Stimulated activated CD4-positive, alpha-beta T cell treated with anti-CD3 and anti-CD28 coated beads, Interleukin-12 subunit alpha, Interleukin-12 subunit beta, amount 100 ng/mL, for 4 hours (primary cell): ENCODE measurements at places on chromosomes 1 and 21.

DNA sequence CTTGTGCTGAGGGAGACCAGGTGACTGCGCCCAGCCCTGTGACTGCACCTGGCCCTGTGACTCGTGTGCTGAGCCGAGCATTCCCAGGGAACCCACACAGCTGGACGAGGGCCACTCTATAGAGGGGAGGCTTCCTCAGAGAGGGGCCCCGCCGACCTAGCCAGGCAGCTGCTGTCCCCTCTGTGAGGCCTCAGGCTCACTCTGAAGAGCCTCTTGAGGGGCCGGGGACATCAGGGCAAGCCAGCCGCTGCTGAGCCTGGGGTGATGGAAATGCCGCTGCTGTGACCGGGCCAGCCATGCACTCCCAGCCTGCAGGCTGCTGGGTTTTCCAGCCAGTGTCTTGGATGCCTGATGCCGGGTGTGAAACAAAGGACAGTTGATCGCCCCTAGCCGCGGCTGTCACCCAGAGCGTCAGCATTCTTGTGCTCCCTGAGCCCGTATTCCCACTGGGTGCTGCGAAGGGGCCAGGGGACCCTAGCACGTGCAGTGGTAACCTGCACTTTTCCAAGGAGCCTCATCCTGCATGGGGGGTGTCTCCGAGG, 17.5 kb downstream of the PFKL start:
- DNase-seq = no peak

- no peak for DNase-seq
Measured at GRCh38 chr1:23448846-23449245, 24.3 kb upstream of the TCEA3 start.

- DNase-seq = no peak
Measured at GRCh38 chr1:234000557-234001041, 96.1 kb downstream of the SLC35F3 start.

GRCh38 chr21:32120230-32120629, 158.6 kb downstream of the MIS18A start:
- no peak for DNase-seq

DNA sequence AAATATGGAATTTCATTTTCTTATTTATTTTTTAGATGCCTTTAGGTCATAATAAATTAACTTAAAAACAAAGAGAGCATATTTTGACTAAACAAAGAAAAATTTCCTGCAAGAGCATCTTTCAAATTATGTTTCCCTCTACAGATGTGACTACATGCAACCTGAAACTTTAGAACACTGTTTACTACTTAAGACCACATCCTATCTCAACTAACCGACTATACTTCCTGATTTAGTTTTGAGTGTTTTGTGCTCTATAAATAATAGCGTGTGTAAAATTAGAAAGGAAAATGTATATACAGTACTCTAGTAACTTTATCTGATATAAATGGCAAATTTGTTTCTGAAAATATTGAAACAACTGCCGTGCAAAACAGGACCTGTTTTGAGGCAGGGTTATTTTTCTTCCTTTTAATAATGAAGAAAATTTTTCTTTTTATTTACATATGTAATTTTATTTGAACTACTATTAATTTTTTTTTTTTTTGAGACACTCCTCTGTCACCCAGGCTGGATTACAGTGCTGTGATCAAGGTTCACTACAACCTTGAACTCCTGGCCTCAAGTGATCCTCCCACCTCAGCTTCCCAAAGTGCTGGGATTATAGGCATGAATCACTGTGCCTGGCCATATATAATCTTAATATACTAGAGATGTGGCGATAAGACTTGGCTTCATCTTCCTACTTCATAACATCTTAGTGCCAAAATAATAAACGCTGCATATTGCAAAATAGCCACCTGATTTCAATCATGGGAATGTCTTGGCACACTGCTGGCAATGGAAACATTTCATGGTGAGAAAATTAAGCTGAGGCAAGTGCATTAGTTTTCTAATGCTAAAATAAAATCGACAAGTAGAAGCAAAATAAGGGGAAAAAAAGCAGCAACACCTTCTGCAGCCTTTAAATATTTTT, 12.3 kb downstream of the ZRANB2 start:
- DNase-seq = no peak

DNA sequence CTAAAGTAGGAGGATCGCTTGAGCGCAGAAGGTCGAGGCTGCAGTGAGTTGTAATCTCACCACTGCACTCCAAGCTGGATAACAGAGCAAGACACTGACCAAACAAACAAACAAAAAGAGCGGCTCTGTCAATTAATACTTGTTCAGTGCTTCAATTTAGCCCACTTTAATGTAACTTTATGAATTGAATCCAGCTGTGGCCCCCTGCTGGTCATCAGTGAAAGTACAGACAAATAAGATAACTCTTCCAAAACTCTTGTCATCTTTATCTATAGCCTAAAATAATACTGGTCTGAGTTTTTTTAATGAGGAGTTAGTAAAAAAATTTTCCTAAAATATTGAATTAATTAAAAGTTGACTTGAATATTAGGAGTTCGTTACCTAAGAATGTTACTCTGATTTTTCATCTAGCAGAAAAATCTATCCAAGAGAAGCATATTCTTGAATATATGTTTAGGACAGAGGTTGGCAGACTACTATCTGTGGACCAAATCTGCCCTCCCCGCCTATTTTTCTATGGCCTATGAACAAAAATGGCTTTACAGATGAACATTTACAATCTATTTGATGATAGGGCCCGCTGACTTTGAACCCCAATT, 26.1 kb downstream of the ATP5PF start:
- peak; percentile 24 for DNase-seq

DNA sequence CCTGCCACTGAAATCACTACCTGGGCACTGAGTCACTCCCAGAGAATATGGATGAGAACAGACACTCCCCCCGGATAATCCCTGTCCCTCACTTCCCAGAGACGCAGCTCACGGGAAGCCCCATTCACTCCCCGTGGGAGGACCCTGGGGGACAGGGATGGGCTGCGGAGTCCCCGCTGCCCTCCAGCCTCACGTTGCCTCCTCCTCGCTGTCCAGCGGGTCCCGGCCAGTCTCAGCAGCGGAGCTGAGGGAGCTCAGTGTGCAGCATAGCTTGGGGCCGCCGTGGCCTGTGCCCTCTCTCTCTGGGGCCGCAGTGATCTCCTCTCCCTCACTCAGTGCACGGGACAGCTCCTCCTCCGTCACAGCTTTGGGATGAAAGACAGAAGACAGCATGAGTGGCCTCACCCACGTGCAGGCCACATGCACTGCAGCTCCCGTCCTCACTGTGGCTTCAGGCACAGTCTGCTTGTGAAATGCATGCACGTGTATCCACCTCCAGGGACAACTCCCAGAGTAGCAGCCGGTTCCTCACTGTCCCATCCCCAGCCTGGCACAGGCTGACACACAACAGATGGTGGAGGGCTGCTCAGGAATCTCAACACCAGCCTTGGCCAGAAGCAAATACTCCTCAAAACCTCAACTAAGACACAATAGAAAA, 7.4 kb downstream of the CFAP410 start:
- DNase-seq = no peak

DNA sequence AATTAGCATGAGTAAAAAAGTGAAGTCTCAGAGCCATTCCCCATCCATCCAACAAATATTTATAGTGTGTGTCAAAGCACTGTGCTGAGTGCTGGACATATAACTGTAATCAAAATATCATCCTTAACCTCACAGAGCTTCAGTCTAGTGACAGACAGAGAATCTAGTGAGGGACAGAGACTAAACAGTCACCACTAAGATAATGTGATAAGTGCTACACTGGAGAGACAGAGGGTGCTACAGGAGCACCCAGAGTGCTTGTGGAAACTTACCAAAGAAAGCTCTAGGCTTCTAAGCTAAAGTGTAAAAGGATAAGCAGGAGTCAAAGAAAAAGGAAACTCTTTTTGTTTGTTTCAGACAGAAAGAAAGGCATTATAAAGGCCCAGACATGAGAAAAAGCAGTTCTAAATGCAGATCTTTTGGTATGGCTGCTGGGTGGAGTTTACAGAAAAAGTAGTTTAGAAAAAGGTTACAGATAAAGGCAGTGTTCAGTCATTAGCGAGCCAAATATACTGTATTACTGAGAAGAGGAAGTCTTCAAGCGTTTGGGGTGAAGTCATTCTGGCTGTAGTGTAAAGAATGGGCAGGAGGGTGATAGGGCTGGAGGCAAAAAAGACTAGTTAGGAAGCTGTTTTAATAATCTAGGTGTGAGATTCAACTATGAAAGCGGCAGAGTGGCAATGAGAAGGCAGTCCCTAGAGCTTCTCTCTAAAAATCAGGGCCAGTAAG, 83.8 kb downstream of the SCMH1 start:
- no peak for DNase-seq

DNA sequence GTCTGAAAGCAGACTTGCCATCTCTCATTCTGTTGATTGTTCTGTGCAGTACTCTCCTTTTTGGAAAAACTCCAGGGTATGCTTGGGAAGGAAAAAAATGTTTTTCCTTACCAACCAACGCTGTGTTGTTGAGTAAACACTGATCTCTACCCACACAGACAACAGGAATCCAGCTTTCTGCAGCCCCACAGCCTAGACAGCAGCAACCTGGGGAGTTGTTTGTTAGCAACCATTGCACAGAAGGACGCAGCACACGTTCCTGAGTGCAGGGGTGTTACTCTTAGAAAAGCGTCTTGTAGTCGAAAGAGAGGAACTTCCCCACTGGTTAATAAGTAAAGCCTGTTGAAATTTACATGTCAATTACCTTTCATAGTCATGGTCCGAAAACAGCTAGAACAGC, 56.6 kb downstream of the SMYD2 start:
- DNase-seq = no peak

DNA sequence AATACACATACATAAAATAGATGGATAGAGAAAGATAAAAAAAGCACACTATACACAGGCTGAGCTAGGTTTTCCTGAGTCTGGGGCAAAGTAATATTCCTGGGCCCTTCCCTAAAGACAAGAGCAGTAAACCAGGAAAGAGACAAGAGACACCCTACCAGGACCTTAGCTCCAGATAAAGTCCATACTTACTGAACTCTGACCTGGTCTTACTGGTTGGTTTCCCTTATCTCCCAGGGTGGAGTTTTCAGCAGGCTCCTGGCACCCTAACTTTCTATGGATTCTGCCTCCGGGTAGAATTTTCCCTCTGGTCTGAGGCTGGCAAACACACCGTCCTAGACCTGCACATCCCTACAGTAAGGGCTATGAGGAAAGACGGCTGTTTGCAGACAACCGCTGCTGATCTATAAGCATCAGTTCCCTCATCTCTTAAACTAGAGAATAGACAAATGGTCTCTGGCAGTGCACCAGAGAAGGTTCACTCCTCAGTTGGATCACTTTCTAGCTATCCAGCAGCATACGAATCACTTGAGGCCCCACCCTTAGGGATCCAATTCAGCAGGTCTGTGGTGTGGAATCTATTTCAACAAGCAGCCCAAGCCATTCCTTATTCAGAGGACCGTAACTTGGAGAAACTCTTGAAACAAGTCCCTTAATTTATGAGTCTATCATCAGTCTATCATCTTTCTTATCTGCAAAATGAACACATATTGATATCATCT, 52.0 kb downstream of the ARHGEF11 start:
- no peak for DNase-seq

- DNase-seq = no peak
Measured at GRCh38 chr21:25640943-25641292, 1.9 kb downstream of the JAM2 start.

DNA sequence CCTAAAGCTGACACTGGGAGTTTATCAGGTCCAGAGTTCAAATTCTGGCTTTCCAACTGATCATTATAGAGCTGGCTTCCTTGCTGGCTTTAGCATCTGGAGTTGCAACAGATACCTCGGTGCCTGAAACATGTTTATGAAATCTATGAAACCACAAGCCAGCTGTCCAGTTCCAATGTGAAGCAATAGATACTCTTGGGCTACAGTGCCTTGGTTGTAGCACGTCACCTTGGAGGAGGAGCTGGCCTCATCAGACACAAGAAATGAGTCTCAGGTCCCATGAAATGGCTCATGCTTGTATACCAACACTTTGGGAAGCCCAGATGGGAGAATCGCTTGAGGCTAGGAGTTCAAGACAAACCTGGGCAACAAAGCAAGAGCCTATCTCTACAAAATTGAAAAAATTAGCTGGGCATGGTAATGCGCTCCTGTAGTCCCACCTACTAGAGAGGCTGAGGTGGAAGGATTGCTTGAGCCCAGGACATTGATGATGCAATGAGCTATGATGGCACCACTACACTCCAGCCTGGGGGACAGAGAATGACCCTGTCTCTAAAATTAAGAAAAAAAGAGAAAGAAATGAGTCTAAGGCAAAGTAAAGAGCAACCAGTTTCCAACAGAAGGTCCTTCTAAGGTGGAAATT, 132.5 kb upstream of the ZNF648 start:
- DNase-seq = no peak

GRCh38 chr1:7535934-7536878, 234.9 kb upstream of the VAMP3 start:
- no peak for DNase-seq

GRCh38 chr1:54792686-54793282, 8.3 kb downstream of the TTC22 start:
- DNase-seq = no peak

DNA sequence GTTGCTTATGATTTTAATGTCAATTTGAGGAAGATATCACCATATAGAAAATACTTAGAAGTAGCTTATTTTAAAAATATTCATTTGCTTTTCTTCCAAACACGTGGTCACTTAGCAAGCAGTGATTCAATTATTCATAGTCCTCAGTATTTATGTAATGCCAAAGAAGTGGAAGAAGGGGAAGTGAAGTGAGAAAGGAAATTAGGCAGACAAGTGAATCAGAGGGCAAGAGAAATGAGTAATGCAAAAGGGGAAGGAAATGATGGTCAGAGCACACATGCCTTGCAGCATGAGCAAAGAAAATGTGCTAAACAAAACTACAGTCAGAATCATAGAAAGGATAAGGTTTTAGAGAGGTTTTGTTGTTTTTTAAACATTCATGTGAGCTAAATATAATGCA, 31.8 kb downstream of the SDCCAG8 start:
- DNase-seq = no peak

GRCh38 chr1:52674497-52675384, 23.4 kb downstream of the COA7 start:
- no peak for DNase-seq

- no peak for DNase-seq
Measured at GRCh38 chr1:58996341-58997059, 212.7 kb upstream of the JUN start.

GRCh38 chr21:36534656-36535055, 54.7 kb upstream of the CLDN14 start:
- no peak for DNase-seq

GRCh38 chr1:64894438-64895196, 71.7 kb downstream of the JAK1 start:
- DNase-seq = no peak

DNA sequence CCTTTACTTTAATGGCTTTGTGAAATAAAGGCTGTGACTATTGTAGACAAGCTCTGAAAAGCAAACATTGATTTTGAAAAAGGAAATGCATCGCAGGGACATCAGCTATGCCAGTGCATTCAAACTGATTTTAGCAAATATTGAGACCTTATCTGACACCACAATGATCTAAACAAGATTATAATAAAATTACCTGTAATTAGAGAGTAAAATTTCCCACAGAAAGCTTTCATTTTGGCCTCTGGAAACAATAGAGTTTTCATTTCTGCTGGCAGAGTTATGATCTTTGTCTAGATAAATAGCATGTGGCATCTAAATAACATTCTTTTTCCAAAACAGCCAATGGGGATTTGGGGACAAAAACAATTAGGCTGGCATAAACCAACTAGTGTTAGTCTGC, 650.4 kb upstream of the PRMT6 start:
- no peak for DNase-seq
